ENCODE measurements at places on chromosomes 16 and 17. TPM values are rescaled to one million over a fixed set of nuclear protein-coding genes. Genes with fewer than 3 reads are reported as not detected.

Gene SEZ6
- not detected for total RNA-seq

Gene ABI3
- not detected for total RNA-seq

Gene ADCY9
- total RNA-seq: 23.9 TPM

Gene TBL3
- 27.1 TPM for total RNA-seq

Gene NOTUM
- total RNA-seq: not detected

Gene EIF5A
- total RNA-seq: 237 TPM

Gene FBXL16
- 0.11 TPM for total RNA-seq

Gene GRB7
- total RNA-seq: 5.1 TPM

All from placental epithelial cell (primary cell).